BE2C (cell line): ENCODE measurements at places on chromosomes 4 and X.

DNA sequence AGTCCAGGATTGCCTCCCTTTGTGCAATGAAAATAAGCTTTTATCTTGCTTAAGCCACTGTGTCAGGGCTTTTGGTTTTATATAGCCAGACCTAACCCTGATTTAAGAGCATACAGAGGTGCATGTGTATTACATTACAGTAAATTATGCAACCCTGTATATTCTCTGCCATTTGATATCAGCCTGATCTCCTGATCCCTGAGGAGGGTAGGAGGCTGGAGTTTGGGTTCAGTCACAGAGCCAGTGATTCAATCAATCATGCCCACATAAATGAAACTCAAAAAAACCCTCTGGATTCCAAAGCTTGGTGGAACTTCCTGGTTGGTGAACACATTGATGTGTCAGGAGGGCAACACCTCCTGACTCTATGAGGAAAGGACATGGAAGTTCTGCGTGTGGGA lies 7.3 kb upstream of the KLHL8 start:
- no peak for DNase-seq

GRCh38 chr4:182640932-182641331 lies 276.3 kb downstream of the DCTD start:
- DNase-seq = no peak

DNA sequence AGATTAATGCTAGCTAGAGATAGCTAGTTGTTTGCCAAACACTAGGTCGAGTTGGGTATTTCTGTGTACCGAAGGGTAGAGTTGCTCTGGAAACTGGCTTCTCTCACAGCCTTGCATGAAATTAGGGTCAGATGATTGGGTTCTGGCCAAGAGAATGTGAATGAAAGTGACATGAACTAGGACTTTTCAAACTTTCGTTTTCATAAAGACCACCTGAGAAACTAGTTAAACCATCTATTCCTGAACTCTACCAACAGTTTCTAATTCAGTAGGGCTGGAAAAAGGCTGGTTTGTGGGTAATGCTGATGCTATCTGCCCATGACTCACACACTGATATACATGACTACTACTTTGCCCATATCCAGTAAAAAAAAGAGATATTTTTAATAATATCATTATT lies 157.6 kb downstream of the GASK1B start:
- DNase-seq = no peak

- no peak for DNase-seq
Observed at GRCh38 chr4:123404533-123404932, 7.9 kb downstream of the SPRY1 start.

DNA sequence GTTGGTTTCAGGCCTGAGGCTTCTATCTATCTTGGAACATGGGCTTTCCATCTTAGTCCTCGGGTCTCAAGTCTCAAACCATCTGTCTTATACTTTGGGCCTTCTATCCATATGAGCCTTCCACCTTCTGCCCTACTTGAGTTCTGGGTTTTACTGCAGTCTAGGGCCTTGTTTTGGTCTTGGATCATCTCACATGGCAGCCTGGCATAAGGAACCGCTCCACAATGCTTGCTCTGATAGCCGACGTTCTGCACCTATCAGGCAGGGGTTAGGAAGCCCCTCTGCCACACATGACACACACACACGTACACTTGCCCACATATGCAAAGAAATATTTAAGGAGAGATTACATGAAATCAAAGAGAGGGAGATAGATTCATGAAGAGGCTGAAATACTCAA lies 264.0 kb downstream of the CHIC1 start:
- no peak for DNase-seq

DNA sequence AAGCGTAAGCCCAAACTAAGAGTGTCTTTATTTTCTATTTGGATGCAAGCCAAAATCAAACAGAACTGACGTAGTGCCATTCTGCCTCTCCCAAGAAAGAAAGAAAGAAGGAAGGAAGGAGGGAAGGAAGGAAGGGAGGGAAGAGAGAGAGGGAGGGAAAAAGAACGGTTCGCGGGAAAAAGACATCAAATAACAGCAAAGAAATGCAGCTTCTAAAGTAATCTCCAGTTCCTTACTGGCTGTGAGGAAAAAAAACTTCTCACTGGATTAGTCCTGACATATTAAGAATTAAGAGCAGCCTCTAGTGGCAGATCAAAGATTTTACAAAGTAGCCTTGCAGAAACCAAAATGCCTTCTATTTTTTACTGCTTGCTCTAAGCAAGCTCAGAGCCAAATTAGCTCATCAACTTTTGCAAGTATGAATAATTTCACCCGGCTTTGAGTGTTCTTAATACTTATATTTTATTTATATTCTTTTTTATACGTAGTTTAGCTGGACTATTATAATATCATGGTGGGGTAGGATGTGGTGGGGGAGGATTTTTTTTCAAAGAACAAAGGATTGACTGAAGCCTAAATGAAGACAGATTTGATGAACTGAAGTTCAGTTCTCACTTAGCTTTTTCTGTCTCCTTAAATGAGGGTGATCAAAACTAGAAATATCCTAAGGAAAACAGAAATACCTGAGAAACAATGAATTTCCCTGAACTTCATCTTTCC lies 36.6 kb downstream of the PITX2 start:
- no peak for DNase-seq

GRCh38 chr4:85092536-85092935 lies 126.0 kb upstream of the WDFY3 start:
- DNase-seq = no peak

GRCh38 chr4:61199873-61200186 lies 296 bp upstream of the ADGRL3 start:
- DNase-seq = no peak

- DNase-seq = no peak
Observed at GRCh38 chr4:105957680-105958079, 62.4 kb downstream of the NPNT start.

DNA sequence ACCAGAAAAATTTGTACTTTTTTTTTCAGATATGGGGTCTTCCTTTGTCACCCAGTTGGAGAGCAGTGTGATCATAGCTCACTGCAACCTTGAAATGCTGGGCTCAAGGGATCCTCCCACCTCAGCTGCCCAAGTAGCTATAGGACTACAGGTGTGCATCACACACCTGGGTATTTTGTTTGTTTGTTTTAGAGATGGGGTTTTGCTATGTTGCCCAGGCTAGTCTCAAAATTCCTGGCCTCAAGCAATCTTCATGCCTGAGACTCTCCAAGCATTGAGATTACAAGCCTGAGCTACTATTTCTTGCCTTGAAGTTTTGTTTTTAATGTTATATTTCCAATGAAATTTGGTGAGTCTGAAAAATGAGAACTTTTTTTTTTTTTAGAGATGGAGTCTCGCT lies 847.8 kb downstream of the TRIML1 start:
- DNase-seq = no peak

DNA sequence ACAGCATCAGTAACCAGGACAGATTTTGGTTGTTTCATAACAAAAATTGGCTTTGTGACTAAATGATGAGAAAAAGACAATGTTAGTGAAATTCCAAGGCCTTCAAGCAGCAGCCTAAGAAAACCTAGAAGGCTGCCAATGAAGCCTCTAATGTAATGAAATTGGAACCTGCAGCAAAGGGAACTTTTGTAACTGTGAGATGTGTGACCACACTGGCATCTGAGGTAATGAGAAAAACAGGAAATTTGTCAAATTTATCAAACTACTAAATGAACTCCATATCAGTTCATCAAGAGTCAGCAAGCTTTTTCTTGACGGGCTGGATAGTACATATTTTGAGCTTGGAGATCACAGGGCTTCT lies 30.4 kb upstream of the EMCN start:
- no peak for DNase-seq
